ENCODE measurements at places on chromosomes 12 and 14.

- DNase-seq: no peak
These were observed 244.7 kb downstream of the C12orf75 start for GRCh38 chr12:105575235-105575634.

- DNase-seq: no peak
These were observed 21.6 kb downstream of the ATF1 start for GRCh38 chr12:50785406-50786001.

DNA sequence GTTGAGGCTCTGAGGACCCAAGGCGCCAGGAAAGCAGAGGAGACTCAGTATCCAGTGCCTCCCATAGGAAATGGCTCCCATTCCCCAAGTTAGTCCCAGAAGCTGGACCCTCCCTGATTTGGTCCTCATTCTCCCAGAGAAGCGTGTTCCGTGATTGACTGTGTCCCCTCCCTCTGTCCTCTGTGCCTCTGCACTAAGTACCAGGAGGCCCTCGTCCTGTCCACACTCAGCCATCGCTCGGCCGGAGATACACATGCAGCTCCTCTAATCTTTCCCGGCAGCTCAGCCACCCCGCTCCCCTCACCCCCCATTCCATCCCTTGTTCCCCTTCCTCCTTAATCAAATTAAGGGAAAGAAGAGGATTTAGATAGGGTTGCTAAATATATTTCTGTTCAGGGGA lies 28.3 kb upstream of the ATP2A2 start:
- no peak for DNase-seq

GRCh38 chr14:22897357-22897756 lies 14.3 kb downstream of the REM2 start:
- no peak for DNase-seq

DNA sequence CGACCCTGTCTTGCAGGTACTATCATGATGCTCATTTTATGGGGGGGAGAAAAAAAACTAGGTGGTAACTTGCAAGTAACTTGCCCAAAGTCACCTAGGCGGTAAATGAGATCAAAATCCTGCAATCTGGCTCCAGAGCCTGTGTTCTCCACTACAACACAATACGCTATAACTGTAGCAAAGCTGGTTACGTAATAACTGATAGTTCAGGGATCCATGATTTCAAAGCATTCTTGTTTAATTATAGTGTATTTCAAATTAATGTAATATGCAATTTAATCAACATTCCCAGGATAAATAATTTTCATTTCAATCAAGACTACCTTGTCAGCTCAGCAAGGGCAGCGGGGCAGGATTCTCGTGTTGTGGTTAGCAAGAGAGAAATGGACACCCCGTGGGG lies 31.7 kb downstream of the BBS10 start:
- no peak for DNase-seq

DNA sequence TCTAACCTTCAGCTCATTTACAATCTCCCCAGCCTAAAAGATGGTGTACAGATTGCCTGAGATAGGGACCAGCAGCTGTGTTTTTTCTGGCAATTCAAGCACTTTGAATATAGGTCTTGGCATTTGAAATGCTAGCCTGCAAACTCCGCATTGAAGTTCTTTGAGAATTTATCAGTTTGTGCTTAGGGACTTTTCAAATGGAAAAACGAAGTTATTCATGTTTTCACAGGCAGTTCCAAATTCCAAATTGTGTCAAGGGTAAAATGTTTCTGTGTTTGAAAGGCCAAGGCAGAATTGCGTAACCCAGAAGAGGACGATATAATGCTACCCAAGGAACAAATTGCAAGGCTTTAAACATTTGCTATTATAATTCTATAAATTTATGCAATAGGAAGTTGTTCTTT lies 168.9 kb upstream of the RASSF8 start:
- no peak for DNase-seq

DNA sequence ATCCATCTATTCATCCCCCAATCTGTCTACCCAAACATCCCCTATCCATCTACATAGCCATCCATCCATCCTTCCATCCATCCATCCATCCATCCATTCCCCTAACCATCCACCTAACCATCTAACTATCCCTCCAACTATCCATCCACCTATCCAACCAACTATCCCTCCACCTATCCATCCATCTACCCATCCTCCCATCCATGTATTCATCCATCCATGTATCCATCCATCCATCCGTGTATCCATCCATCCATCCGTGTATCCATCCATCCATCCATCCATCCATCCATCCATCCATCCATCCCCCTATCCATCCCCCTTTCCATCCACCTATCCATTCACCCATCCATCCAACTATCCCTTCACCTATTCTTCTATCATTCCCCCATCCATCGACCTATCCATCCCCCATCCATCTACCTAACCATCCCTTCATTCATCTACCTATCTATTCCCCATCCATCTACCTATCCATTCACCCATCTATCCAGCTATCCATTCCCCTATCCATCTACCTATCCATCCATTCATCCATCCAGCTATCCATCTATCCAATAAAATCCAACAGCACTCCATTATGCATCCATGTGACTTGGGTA lies 131.7 kb downstream of the VRK1 start:
- no peak for DNase-seq

Measured in stimulated activated CD8-positive, alpha-beta memory T cell treated with anti-CD3 and anti-CD28 coated beads, Interleukin-7, amount 100 ng/mL, for 24 hours (primary cell).